ENCODE measurements at places on chromosomes 16 and 17.

DNA sequence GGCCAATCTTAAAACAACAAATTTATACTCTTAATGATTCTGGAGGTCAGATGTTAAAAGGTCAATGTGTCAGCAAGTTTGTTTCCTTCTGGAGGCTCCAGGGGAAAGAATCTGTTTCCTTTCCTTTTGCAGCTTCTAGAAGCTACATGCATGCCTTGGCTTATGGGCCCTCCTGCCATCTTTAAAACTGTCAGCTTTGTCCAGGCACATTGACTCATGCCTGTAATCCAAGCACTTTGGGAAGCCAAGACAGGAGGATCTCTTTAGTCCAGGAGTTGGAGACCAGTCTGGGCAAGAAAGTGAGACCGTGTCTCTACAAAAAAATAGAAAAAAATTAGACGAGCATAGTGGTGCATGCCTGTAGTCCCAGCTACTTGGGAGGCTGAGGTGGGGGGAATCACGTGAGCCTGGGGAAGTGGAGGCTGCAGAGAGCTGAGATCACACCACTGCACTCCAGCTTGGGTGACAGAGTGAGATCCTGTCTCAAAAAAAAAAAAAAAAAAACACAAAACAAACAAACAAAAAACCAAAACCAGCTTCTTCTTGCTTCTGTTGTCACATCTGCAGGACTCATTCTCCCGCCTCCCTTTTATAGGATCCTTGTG, 58.3 kb downstream of the NOS2 start:
- no peak for DNase-seq

DNA sequence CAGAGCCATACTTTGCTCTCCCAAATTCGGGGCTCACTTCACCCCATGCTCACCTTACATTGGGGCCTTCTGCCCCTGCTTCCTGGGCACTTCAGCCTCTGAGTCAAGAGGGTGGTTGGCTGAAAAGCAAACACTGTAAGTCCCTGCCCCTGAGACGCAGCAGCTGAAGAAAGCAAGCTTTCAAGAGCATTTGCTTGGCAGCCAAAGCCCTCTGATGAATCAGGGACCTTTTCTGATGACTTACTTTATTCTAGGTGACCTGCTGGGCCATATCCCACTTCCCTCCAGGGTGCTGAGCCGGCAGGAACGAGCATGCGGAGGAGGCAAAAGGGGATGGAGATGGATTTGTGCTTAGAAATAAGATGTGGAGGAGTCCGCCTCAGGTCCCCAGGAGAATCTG, 147.0 kb upstream of the TNRC6C start:
- no peak for DNase-seq

GRCh38 chr17:51430591-51430990, 170.2 kb downstream of the UTP18 start:
- no peak for DNase-seq

- no peak for DNase-seq
These were observed 5.4 kb downstream of the NTN1 start for GRCh38 chr17:9026741-9027140.

GRCh38 chr17:19295473-19296135, 58.4 kb downstream of the EPN2 start:
- DNase-seq = no peak

- no peak for DNase-seq
These were observed 50.3 kb downstream of the PITPNC1 start for GRCh38 chr17:67427424-67427823.

DNA sequence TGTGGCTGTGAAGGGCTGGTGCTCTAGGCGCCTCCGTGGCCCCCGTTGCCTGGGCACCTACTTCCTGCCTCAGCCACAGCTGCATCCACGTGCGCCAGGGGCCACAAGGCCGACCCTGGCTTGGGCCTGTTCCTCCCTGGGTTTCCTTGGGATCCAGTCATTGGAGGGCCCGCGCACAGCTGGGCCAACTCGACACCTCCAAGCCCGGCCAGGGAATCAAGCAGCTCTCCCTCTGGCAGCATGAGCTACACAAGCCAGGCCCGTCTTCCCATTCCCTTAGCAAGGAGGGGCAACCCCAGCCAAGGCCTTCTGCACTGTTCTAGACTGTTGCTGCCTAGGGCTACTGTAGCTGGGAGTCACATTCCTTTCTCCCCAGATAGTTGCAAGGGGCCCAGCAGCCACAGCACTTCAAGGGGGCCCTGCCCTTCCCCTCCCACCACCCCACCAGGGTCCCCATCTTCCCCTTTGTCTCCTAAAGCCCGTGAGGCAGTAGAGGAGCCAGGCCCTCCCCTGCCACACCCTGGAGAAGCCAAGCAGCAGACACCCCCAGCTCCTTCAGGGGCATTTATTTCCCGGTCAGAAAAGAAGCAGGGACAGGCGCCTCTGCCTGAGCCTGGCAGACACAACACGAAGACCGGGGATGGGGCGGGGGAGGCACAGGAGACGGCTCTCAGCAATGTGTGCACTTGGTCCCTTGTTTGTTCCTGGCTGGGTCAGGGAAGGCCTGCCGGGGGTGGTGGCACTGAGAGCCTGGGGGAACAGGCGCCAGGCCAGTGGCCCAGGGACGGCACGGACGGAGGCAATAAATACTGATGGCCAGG, 3.8 kb downstream of the ARHGDIA start:
- DNase-seq = no peak

DNA sequence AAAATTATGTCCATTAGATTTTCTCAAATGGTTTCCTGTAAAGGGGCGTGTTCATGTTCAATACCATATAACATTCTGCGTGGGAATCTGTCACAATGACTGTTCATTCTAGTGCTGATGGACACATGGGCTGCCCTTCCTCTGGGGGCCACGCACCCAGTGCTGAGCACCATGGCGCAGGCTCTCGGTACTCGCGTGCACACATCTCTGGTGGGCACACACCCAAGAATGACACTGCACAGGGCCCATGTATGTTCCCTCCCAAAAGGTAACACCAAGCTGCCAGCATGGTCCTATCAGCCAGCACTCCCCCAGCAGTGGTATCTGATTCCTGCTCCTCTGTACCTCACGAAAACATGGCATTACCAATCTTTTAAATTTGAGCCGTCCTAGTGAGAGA, 13.7 kb downstream of the B9D1 start:
- DNase-seq = no peak

DNA sequence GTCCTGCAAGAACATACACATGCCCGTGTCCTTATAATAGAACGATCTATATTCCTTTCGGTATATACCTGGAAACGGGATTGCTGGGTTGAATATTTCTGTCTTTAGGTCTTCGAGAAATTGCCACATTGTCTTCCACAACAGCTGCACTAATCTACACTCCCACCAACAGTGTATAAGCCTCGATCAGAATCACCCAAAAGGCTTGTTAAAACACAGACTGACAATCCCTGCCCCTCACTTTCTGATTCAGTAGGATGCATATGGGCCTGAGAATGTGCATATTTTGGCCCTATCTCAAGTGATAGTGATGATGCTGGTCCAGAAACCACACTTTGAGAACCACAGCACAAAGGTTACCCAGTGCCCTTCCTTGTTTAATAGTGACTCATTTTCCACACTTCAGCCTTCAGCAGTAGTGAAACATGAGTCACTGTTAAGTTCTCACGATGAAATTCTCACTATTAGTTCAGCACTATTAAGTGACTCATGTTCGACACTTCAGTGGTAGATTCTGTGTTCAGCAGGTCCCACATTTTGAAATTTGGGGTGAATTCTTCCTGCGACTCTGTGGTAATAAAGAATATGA, 215.6 kb downstream of the GRIN2A start:
- no peak for DNase-seq

DNA sequence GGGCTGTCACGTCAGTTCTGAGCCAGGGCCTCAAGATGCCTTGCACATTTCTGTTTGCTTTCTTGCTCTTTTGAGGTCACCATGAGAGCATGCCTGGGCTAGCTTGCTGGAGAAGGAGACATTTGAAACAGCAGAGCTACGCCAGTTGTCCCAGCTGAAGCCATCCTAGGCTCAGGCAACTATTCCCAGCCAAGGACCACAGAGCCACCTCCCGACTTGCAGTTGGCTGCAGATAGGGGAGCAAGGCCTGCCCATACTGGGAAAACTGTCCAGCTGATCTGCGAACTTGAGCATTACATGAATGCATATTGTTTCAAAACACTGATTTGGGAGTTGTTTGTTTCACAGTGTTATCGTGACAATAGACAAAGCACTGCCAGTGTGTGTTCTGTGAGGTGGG, 340.8 kb downstream of the XYLT1 start:
- DNase-seq = no peak

DNA sequence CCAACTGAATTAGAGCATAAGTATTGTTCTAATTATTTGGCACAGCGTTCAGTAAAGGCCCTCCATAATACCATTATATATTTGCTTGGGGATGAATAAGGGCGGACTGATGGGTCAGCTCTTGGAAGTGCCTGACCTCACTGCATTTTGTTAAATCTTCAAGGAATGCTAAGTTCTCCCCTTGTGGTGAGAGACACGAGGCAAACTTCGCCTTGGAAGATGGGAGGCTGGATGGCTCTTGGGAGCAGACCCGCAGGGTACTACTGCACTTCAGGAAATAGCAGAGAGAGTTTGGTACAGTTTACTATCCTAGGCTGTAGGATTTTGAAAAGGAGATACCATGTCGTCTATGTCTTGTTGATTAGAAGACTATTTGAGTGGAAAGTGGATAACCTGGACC, 87.0 kb upstream of the RPRML start:
- no peak for DNase-seq

DNA sequence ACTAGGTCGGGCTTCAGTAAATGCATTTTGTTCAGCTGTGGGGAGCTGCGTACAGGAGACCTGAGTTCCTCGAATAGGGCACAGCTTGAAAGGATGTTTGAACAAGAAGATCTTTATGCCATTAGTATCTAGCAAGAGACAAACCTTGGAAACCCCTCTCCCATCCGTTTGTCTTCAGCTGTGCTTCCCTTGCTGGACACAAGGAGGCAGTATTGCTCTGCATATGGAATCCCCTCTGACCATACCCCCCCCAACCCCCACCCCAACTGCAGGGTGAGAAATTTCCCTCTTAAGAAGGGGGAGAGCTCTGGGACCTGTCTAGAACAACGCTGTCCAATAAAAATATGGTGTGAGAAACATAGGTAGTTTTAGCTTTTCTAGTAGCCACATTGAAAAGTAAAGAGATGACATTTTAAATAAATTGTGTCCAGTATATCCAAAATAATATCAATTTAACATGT, 1.6 kb downstream of the MRM1 start:
- peak; percentile 59 for DNase-seq

GRCh38 chr17:63433746-63434591, 12.1 kb downstream of the CYB561 start:
- DNase-seq = no peak

DNA sequence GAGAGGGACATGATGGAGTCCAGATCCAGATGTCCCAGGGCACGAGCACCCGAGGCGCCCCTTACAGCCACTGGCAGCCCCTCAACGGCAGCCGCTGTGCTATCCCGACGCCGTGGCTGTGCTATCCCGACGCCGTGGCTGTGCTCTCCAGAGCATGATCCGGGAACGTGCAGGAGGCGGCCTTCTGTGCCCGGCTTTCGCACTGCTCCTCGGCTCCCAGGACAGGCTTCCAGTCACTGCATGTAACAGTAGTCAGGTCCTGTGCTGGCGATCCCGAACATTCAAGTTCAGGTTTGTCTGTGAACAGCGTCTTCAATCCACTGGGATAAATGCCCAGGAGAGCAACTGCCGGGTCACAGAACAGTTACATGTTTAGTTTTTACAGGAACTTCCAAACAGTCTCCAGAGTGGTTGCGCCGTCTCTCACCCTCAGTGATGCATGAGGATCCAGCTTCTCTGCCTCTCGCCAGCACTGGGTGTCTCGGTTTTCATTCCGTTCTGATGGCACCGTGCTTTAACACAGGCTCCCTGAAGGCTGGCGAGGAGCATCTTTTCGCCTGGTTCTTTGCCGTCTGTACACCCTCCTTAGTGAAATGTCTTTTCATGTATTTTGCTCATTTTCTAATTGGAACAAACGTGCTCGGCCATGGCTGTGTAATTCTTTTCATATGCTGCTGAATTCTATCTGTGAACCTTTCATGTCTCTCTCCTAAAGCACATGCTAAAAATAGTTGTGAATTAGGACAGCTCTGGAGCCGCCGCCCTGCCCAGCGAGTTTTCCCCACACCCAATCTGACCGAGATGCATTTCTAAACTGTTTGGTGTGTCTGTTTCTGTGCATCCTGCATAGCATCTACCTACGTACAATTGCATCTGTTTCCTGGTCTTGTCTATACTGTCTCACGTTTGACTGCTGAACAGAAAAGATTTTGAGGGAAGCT, 72.6 kb upstream of the METRNL start:
- no peak for DNase-seq

- DNase-seq = no peak
These were observed 49.7 kb downstream of the EMP2 start for GRCh38 chr16:10530685-10531084.

- no peak for DNase-seq
These were observed 19.4 kb downstream of the RARA start for GRCh38 chr17:40328386-40328766.

GRCh38 chr16:68943961-68944360, 100.6 kb downstream of the TANGO6 start:
- no peak for DNase-seq

GRCh38 chr17:3316836-3317235, 18.7 kb upstream of the OR3A1 start:
- no peak for DNase-seq

- no peak for DNase-seq
These were observed 23.5 kb upstream of the SIAH1 start for GRCh38 chr16:48408688-48409087.

DNA sequence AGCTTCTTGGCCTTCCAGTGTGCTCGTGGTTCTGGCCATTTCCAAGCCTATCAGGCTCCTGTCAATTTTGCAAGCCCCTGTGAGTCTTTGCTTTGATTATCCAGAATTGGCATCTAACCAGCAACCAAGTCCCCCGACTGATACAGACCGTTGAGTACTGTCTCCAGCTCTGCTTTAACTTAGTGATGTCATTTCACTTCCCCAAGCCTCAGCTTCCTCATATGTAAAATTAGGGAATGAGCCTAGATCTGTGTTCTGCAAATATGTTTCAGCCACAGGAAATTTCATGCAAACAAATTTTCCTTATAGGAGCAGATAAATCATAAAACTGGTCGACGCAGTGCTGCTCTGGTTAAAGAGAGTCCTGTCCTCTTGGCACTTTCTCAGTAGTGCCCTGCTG, 60.1 kb upstream of the WSB1 start:
- DNase-seq = no peak

- DNase-seq = no peak
These were observed 11.0 kb downstream of the KDM8 start for GRCh38 chr16:27214084-27214961.

GRCh38 chr17:596763-597644, 117.6 kb downstream of the VPS53 start:
- peak; percentile 21 for DNase-seq

GRCh38 chr17:40158438-40159013, 18.2 kb downstream of the CASC3 start:
- no peak for DNase-seq

DNA sequence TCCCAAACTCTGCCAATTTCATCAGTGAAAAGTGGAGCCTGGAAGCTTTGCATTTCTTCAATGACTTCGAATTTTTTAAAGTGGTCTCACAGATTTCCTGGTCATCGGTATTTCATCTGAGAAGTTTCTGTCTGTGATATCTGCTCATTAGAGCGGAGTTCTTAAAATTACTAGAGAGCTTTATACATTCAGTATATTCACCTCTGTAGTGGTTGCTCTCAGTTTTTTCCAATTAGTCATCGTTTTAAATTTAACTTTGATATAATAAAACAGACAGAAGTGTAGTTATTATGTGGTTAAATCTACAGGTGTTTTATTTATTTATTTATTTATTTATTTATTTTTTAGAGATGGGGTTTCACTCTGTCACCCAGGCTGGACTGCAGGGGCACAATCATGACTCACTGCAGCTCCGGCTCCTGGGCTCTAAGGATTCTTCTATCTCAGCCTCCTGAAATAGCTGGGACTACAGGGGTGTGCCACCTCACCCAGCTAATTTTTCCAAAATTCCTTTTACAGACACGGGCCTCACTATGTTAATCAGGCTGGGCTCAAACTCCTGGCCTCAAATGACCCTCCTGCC, 16.0 kb downstream of the ARHGAP17 start:
- no peak for DNase-seq

Measured in stimulated activated CD8-positive, alpha-beta memory T cell treated with anti-CD3 and anti-CD28 coated beads, Interleukin-15, amount 100 ng/mL, for 4 hours (primary cell).